ENCODE measurements at places on chromosomes 13 and 19. TPM values are rescaled to one million over a fixed set of nuclear protein-coding genes. Genes with fewer than 3 reads are reported as not detected.

The CGB8 gene
- not detected for total RNA-seq

The KCNRG gene
- total RNA-seq = 1.2 TPM

The PLIN4 gene
- total RNA-seq = 0.15 TPM

The KIR3DL1 gene
- not detected for total RNA-seq

The MBD3L3 gene
- total RNA-seq = not detected

The TEX29 gene
- total RNA-seq = not detected

The LTBP4 gene
- total RNA-seq = 66.1 TPM

The TTYH1 gene
- not detected for total RNA-seq

The IL17D gene
- 0.89 TPM for total RNA-seq

The ZNF560 gene
- 1.0 TPM for total RNA-seq

Data from bronchus fibroblast of lung (primary cell).